ENCODE measurements at places on chromosomes 16 and 17.

- DNase-seq, result no peak
These were observed 1747.9 kb downstream of the TP53TG3F start for GRCh38 chr16:35207059-35207999.

DNA sequence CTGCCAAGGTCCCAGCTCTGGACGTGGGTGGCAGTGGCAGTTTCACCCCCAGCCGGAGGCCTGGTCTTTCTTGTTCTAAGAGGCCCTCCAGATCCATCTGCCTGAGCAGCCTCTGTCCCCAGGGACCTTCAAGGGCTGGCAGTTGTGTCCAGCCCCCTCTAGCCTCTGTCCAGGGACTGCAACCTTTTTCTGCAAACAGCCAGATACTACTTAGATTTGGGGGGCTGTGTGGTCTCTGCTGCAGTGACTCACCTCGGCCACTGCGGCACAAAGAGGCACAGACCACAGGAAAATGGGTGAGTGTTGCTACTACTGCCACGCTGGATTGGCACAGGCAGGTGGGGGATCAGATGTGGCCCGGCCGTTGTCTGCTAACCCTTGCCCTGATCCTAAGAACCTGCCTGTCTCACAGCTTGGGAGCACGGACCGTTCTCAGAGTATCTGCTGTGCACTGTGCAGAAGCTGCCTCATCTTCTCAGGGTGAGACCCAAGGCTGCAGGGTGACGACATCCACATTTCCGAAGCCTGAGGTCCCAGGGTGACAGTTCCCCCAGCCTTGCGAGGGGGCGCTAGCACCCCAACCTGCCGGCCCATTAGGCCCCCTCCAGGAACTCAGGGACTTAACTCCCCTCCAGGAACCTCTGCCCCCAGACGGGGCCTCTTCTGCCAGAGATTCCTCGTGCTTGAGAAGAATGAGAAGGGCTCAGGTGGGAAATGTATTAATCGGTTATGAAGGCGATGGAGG lies 27.6 kb downstream of the MXRA7 start:
- DNase-seq, result no peak

GRCh38 chr16:12188061-12188934 lies 211.8 kb downstream of the SNX29 start:
- DNase-seq, result no peak

DNA sequence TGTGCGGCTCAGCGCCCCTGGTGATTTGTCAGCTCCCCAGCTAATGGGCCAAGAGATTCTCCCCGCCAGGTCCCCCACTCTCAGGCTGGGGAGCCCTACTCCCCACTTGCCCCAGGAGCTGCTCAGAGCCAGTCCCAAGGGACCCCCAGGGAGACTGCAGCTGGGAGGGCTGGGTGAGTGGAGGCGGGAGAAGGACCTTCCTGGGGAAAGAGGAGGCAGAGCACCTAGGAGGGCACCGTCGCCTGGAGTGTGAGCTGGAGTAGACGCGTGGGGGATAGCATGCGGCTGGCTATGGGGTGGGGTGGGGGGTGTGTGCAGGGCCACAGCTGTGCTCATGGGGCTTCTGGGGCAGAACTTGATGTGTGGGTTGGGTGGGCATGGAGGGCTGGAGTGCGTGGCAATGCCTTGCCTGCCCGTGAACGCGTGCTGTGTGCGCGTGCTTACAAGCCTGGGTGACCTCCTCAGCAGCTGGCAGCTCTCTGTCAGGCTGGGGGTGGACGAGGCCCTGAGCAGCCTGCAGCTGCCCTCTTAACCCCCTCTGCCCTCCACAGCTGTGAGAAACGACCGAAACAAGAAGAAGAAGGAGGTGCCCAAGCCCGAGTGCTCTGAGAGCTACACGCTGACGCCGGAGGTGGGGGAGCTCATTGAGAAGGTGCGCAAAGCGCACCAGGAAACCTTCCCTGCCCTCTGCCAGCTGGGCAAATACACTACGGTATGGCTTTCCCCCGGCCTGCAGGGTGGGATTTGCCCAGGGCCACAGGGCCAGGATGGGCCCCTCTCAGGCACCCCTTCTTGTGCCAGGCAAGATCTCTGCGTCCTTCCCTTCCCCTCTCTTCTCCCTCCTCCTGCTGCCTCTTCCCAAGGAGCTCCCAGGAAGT lies 12.9 kb downstream of the GJD3 start:
- no peak for DNase-seq

- no peak for DNase-seq
These were observed 5.4 kb upstream of the CEP295NL start for GRCh38 chr17:78908426-78908825.

GRCh38 chr17:42275527-42276358 lies 448 bp downstream of the STAT5B start:
- peak; percentile 47 for DNase-seq

GRCh38 chr16:19680881-19681340 lies 37.1 kb downstream of the KNOP1 start:
- DNase-seq, result no peak

DNA sequence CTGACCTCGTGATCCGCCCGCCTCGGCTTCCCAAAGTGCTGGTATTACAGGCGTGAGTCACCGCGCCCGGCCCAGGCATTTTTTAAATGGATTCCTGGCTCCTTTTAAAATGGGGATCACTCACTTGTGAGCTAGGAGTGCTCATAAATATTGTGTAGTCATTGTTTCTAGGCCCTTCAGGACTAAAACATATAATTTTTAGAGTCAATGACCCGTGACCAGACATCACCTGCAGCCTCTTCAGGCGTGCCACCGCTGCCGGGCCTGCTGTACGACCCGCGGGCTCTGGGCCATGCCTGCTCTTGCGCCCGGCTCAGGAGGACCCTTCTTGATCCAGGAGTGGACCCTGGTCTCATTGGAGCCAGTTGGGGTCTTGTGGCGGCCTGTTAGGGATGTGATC lies 30.8 kb downstream of the EFCAB5 start:
- no peak for DNase-seq

GRCh38 chr17:63699638-63700527 lies at the start of gene LIMD2:
TSS of gene LIMD2 (minus strand) at chr17:63700125. CDS start at chr17:63699298, 827 bp downstream.
- DNase-seq, result peak; percentile 74

DNA sequence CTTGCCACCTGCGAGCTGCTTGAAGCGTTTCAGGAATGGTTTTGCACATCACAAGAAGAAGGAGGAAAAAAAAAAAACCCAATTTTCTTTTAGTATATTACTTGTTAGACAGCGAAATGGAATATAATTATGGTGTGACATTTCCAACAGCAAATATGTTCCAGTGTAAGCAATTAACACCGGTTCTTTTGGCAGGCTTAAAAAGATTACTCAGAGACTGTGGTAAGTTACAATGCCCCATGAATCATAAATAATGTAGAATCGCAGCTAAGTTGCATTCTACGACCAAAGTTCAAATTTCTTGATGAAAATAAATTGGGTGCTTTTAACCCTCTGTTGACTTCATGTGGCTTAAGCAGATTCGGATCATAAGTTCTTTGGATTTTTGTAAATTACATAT lies 245.2 kb downstream of the XYLT1 start:
- no peak for DNase-seq

- no peak for DNase-seq
These were observed 4.4 kb upstream of the CBFB start for GRCh38 chr16:67024384-67025209.

DNA sequence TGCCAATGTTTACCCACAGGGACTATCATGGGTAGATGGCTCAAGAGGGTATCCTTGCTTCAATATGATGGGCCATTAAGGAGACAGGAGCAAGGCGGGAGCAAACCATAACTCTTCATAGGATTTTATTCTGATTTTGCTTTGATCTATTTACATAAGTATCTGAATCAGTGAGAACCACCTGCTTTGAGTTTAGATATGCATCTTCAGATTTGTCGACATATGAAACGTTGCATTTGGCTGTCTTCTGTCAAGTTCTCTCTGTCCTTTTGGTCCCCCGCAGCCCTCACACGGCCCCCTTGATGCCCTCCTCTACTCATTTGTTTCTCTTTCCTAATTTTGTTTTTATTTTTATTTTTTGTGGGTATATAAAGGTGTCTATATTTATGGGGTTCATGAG lies 16.2 kb downstream of the WWOX start:
- no peak for DNase-seq

DNA sequence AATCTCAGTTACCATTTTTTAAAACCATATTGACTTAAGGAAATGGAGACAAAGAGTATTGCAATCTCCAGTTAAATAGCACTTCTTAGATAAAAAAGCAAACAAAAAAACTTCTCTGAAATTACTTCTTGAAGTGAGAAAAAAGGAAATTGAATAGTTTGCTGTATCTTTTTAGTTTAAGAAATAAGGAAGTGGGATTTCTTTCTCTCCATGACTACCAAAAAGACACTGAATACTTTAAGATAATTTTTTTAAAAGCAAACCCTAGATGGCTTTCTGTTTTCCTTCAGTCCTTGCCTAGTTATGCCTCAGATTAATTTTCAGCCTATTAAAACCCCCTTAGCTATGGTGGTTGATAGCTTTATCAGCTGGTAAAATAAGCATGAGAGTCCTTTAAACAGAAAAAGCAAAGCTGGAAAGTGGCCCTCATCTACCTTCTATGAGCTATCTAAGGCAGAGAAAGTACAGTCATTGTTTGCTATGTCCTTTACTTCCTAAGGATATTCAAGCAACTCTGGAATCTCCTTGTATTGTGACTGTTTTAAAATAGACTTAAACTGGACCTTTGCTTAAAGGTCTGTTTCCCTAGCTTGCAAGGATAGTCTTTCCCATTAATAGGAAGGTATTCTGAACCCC lies 28.6 kb downstream of the TPPP3 start:
- no peak for DNase-seq

DNA sequence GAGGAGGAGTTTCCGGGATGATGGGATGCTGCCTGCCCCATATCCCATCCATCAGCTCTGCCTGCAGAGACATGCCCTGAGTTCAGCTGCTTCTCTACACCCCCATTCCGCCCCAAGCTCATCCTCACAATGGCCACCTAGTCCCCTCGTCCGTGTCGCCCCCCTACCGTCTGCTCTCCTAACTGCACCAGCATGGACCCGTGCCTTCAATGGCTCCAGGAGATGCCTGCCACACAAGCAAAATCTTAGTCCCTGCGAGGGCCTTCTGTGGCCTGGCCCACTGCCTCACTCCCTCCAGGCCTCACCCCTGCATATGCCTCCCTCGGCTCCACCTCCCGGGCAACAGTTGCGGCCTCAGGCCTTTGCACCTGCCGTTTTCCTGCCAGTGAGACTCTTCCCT lies 1.8 kb upstream of the TELO2 start:
- DNase-seq, result no peak

GRCh38 chr17:16217002-16217635 lies at the start of gene PIGL:
TSS of gene PIGL (plus strand) at chr17:16217210. CDS start at chr17:16217227, 17 bp downstream.
- DNase-seq, result peak; percentile 83

DNA sequence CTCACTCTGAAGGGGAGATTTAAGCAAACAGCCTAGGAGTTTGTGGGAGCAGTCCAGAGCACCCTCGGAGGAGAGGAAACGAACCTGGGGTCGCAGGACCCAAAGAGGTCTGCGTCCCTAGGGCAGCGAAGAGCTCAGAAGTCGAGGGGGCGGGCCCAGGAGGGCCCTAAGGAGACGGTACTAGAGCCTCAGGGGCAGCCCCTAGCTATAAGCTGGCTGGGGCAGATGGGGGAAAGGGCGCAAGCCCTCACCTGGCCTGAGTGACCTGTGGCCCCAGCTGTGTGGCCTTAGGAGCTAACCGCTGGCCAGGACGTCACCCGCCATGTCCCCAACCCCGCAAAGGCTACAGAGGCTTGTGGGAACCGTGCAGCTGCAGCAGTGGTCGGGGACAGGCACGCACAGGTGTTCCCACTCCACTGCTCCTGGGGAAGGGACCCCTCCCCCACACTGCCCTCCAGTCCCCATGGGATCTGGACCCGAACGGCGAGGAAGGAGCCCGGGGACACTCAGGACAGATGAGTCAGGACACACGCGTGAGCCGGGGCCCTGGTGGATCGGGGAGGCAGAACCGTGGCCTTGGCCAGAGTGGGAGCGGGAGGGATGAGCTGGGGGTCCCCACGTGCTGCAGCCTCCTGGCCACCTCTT lies 2.0 kb upstream of the CTRB2 start:
- DNase-seq, result no peak

DNA sequence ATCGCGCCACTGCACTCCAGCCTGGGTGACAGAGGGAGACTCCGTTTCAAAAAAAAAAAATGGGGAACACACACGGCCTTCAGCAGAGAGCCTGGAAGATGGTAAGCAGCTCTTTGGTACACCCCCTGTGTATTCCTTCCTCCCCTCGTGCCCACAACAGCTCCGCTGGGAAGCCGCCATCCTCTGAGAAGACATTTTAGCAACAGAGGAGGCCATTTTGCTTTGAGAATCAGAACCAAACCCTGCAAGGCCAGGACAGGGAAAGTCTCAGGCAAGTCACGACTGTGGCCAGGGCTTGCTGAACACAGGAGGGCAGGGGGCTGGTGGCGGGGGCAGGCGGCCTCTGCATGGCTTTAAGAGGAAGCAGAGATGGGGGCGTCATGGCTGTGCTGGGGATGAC lies 45.7 kb downstream of the SOCS1 start:
- DNase-seq, result no peak

DNA sequence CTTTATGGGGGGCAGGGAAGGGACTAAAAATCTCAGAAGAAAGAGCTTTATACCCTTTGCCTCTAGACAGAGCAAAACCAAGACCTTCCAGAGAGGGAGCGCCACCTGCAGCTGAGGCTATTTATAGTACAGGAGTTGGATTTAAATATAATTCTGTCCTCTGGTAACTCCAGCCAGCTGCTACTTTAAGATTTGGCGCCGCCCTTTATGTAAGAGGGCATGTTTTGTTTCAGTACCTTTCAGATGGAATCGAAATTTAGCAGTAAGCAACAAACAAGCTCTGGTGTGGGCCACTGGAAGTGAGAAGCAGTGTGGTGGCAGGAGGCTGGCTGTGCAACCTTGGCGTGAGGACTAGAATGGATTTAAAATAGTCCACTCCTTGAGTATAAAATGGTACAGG lies 5.2 kb upstream of the GUCY2D start:
- no peak for DNase-seq

GRCh38 chr17:82840431-82840831 lies 609 bp upstream of the ZNF750 start:
- DNase-seq, result no peak

DNA sequence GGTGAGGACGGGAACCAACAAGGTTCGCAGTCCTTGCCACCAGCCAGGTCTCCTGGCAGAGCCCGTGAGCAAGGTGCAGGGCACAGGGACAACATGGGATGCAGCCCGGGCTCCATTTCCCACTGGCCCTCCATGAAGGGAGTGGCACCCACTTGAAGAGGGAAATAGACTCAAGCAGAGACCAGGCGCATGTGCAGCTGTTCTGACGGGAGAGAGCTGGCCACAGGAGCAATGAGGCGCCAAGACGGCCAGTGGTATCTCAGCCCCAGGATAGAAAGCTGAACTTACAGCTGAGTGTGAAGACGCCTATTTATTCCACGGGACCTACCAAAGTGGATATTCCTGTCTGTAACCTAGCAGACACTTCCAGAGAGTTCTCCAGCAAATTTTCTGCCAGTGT lies 8.2 kb upstream of the FOXJ1 start:
- DNase-seq, result no peak

- no peak for DNase-seq
These were observed 10.1 kb upstream of the KRT28 start for GRCh38 chr17:40809721-40810421.

GRCh38 chr17:2695961-2696760 lies 15.4 kb downstream of the CLUH start:
- no peak for DNase-seq

Data from stimulated activated CD8-positive, alpha-beta memory T cell treated with anti-CD3 and anti-CD28 coated beads, Interleukin-7, amount 100 ng/mL, for 48 hours (primary cell).